Activated CD4-positive, alpha-beta T cell treated with anti-CD3 and anti-CD28 coated beads, Interleukin-10, Interleukin-2, amounts not matched to agents 100 ng/mL and 50 ng/mL, durations not matched to agents 16 hours and 8 hours (primary cell): ENCODE measurements at places on chromosomes 1 and 21.

DNA sequence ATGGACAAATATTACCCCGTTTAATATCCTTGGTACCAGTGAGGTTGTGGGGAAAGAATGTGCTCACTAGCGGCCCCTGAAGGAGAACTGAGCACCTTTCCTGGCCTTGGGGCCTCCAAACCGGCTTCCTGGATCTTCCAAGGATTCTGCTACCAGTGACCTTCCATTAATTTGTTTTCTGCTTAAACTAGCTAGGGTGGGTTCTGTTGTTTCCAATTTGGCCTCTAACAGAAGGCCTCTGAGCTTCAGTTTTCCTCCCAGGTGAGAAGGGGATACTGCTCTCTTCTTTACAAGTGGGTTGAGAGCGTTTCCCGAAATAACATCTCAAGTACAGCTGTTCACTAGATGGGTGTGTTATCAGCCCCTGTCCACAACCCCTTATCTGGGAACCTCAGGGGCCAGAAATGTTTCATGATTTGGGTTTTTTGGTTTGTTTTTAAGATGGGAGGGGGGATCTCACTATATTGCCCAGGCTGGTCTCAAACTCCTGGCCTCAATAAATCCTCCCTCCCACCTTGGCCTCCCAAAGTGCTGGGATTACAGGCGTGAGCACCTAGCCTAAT, 16.9 kb upstream of the IFNGR2 start:
- no peak for DNase-seq

- no peak for DNase-seq
Observed at GRCh38 chr1:154524881-154525280, 22.7 kb upstream of the SHE start.

- DNase-seq, result no peak
Observed at GRCh38 chr21:37294679-37295078, 27.5 kb upstream of the VPS26C start.

GRCh38 chr1:232786845-232787455, 18.3 kb upstream of the MAP10 start:
- DNase-seq, result no peak

DNA sequence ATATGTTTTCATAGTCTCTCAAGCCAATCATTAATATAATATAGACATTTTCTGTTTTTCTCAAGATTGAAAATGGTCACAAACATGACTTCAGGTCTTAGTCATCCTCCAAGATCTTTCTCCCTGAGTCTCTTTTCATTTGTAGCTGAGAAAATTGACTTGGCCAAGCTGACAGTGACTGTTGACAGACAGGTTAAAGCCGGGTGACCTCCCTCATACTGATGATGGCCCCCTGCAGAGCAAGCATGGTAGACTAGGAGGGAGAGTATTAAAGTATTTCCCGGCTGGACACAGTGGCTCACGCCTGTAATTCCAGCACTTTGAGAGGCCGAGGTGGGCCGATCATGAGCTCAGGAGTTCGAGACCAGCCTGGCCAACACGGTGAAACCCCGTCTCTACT, 6.8 kb upstream of the KIAA1614 start:
- DNase-seq, result no peak

- no peak for DNase-seq
Observed at GRCh38 chr1:155529929-155530328, 32.7 kb downstream of the ASH1L start.

GRCh38 chr1:153833171-153833570, 58.0 kb downstream of the SLC27A3 start:
- DNase-seq, result no peak

- DNase-seq, result no peak
Observed at GRCh38 chr1:170665629-170666028, 1.7 kb downstream of the PRRX1 start.

- DNase-seq, result no peak
Observed at GRCh38 chr1:27060891-27061290, 48.2 kb upstream of the TENT5B start.

GRCh38 chr1:75937034-75937433, 4.8 kb upstream of the ASB17 start:
- DNase-seq, result no peak
